Stimulated activated CD4-positive, alpha-beta T cell treated with anti-CD3 and anti-CD28 coated beads, Interleukin-12 subunit alpha, Interleukin-12 subunit beta, amount 100 ng/mL, for 48 hours (primary cell): ENCODE measurements at places on chromosomes 11 and 22.

- DNase-seq, result no peak
These were observed 8.1 kb upstream of the RAB30 start for GRCh38 chr11:83079820-83080219.

- no peak for DNase-seq
These were observed 1.9 kb upstream of the RDX start for GRCh38 chr11:110298301-110298765.

GRCh38 chr22:26768952-26769351 lies 111.6 kb downstream of the MIAT start:
- no peak for DNase-seq

- DNase-seq, result no peak
These were observed at the start of gene SSH3 for GRCh38 chr11:67303132-67303834. TSS of gene SSH3 (plus strand) at chr11:67303530. CDS start at chr11:67303626, 96 bp downstream.

DNA sequence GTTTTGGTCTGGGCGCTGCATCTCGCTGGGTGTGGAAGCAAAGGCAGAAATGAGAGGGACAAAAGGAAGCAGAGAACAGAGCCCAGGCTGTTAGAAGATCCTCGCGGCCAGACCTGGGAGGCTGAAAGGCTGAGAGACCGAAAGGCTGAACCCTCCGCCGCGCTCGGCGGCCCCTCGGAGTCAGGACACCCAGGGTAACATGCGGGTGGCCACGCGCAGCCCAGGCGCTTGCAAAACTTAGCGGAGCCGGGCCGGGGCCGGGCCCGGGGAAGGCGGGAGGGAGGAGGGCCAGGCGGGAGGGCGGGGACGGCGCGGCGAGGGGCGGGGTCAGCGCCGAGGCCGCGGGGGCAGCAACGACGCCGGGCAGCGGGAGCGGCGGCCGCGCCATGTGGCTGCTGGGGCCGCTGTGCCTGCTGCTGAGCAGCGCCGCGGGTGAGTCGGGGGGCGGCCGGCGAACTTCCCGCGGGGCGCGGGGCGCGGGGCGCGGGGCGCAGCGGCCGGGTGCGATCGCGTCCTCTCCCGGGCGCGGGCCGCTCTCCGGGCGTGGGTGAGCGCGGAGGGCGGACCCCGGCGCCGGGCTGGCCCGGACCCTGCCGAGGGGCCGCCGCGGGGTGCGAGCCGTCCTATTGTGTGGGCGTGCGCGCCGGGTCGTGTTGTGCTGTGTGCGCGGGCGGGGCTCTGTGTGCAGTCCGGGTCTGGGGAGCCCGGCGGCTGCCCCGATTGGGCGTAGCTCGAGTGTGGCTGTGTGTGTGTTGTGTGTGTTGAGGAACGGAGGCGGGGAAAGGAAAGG lies at the start of gene LDLRAD3:
LDLRAD3 (plus strand) TSS at position 350 of the 790 bp plus-strand sequence; CDS start at position 387, 37 bp downstream.
- DNase-seq, result peak; percentile 15

DNA sequence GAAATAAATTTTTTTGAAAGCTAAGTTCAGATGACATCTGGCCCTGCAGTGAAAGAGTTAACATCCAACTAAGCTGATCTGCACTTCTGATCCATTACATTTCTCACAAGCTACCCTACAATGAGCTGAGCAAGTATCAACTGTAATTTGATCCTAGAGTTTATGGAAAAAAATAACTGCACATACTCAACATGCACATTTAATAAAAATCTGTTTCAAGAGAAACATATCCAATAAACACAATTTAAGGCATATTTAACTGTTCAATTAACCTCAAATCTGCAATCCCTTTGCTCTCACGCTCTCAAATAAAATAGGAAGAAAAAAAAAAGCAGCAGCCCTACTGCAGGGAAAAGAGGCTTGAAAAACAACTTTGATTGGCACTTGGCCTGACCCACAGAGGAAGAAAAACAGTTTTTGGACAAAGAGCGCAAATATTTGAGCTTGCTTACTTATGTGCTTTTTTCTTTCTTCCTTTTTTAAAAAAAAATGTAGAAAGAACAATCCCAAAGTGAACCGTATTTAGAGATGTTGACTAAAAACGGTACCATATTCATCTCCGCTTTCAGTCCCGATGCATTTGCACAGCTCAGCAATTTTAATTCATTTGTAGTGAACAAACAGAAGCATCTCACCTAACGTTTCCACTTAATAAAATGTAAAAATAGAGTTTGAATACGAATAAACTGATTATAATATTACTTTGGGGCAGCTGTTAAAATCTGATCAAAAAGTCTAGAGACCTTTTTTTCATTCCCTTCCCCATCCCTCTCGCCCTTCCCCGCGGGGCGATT lies 1.6 kb downstream of the SESN3 start:
- no peak for DNase-seq

DNA sequence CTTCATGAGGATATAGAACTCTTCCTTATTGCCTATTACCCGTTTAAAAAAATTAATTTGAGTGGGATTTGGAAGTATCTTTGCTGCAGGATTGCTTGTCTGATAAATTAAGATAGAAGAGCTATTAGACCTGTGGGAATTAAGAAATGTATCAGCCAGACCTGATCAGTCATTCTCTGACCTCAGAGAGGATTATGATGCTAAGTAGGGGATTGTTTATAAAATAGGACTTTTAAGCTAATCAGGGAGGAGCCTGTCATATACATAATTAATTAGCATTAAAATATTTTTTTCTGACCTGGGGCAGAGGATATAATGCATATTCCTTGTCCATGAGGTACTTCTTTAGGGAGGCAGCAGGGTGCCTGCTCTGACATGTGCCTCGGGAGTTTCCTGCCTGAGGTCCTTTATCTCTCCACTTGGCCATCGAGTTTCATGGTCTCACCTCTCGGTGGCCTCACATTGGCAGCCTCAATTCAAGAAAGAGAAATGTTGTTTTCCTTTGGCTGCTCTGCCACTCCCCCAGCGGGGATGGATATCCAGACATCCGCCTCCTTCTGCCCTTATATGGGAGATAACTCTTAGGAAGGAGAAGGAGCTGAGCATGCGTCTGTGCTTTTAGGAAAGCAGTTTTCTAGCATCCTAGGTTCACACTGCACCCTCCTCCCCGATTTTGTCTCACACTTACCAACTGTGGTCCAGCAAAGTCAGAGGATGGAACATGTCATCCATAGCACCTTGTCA lies 41.1 kb downstream of the DIXDC1 start:
- DNase-seq, result no peak

GRCh38 chr11:123187665-123188507 lies 7.2 kb downstream of the CLMP start:
- no peak for DNase-seq

DNA sequence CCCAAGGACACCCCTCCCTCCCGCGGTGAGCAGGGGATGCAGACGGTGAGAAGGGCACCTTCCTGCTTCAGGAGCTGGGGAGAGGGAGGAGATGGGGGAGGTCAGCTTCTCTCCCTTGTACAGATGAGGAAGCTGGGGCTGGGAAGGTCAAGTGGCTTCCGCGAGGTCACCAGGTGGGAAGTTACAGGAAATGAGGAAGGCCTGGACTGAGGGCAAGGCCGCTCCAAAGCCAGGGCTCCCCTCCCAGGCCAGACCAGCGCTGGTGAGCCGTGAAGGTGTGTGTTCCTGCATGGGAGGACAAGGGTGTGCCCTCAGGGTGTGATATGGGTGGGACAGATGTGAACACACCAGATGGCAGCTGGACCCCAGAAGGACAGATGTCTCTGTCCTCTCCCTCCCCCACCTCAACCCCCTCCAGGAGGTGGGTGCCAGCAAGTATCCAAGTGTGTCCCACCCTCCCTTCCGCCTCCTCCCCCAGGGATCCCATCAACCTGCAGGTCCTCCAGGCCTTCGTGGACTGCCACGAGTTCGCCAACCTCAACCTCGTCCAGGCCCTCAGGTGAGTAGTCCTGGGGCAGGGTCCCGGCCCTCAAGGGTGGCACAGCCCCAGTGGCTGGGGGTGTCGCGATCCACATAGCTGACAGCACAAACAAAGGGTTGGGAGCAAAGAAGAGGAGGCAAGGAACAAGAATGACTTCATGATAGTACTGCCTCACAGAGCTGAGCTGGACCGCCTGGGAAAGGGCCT lies 16.6 kb downstream of the CYTH4 start:
- no peak for DNase-seq

GRCh38 chr22:35505399-35506258 lies 35.0 kb upstream of the RASD2 start:
- DNase-seq, result no peak

DNA sequence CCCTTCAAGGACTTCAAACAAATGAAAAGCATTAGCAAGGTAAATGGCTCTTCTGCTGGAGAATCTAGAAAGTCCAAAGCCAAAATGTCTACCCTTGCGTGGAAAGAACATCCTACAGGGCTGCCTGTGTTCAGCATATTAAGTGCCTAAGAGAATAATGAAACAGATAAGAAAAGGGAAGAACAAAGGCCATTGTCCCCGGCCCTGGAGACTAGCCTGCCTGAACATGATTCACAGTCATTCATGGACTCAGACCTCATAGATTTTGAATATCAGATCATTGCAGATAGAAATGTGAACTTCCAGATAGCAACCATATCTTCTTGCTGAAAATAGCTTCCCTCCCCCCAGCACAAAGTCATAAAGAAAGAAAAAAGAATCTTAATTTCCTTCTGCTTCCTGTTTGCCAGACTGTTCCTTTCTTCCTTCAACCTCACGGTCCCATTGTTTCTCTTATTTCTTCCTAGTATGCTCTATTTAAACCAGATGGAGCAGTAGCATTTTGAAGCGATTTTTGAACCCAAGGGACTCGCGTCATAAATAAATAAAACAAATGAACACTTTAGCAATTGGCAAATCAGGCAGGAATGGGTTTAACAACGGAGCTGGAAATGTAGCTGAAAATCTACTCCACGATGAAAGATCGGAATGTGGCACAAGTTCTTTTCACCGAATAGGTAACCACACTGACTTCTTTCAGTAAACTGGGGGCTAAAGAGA lies 408.2 kb upstream of the CCDC90B start:
- no peak for DNase-seq

- DNase-seq, result no peak
These were observed 429.5 kb upstream of the ANO3 start for GRCh38 chr11:25902476-25902875.

DNA sequence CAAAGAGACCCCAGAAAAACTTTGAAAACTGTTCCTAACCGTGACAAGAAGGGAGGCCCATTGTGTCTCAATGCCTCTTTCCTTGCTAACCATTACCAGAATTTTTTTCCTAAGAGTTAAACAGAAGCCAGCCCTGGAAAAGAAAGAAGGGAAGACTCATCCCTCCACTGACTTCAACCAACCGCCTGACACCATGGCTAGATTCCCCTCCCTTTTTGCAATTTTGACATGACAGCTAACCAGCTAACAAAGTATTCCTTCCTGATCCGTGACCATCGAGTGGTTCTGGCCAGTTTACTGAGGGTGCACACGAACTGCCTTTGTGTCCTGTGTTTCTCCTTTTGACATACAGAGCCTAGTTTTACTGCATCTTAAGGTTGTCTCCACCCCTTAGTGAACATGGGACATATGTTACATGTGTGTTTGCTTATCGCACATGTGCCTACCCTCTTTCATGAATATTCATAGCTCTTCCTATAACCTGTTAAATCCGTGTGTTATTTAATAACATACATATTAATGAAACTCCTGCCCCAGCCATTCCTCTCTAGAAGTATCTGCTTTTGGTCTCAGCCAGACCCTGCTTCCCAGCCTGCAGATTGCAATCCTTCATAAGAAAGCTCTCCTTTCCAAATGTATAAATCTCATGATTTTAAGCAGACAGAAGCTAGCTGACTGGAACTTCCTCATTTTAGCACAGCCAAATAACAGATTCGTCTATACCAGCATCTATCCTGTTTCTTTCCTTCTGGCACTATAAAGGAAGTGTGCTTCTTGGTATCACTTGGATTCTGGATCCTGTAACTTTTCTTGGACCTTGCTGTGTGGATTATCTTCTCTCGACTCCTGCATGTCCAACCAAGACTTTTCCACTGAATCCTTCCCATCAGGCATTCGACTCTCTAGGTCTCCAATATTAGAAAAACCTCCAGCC lies 37.8 kb downstream of the RASSF10 start:
- no peak for DNase-seq

DNA sequence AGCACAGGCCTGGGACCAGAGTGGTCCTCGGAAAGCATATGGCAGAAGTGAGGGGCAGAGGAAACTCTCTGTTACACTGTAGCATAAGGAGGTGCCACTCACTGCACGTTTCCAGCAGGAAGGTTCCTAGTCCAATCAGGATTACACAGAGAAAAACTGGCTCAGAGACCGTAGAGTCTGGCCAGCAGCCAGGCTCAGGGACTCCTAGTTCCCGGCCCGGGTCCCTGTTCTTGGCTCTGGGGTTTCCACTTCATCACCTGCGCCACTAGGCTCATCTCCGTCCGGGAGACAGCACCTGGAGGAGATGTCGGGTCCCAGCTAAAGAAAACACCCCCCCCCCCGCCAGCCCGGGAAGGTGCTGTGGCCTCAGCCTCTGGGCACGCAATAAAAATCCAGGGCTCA lies 1.1 kb downstream of the TTLL12 start:
- DNase-seq, result no peak

DNA sequence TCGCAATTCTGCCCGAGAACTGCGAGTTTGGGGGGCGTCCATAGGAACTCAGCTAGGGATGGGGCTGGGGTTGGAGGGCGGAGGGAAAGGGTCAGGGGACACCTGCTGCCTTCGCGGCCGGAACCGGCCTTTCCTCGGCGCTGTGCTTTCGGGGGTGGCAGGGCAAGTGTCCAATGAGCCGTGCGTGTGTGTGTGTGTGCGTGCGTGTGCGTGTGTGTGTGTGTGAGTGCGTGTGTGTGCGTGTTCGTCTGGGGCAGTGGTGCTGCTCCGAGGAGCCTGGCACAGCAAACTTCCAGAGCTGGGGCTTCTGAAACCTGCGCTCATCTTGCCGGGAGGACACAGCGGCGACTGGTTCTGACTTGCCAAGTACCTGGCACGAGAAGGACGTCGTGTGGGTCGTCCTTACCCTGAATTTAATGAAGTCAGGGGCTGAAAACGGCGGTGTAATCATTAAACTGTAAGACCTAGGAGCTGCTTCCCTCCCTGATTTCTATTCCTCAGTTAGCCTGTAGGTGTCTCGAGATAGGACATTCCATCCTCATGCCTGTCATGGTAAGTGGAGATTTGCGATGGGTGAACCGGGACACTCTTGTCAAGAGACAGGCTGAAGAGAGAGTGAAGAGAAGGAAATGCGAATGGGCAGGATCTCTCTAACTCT lies 27.0 kb upstream of the AMOTL1 start:
- no peak for DNase-seq

DNA sequence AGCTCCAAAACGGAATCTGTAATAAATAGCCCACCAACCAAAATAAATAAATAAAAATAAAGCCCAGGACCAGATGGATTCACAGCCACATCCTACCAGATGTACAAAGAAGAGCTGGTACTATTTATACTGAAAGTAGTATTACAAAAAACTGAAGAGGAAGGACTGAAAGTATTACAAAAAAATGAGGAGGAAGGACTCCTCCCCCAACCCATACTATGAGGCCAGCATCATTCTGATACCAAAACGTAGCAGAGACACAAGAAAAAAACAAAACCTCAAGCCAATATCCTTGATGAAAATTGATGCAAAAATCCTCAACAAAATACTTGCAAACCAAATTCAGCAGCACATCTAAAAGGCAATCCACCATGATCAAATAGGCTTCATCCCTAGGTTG lies 65.4 kb downstream of the CYP2R1 start:
- DNase-seq, result no peak

GRCh38 chr11:113603277-113604059 lies 102.6 kb downstream of the TMPRSS5 start:
- no peak for DNase-seq
